Heart right ventricle (tissue), 16 donors: ENCODE measurements at places on chromosomes 1 and 21. TPM values are rescaled to one million over a fixed set of nuclear protein-coding genes. Genes with fewer than 3 reads are reported as not detected.

DNA sequence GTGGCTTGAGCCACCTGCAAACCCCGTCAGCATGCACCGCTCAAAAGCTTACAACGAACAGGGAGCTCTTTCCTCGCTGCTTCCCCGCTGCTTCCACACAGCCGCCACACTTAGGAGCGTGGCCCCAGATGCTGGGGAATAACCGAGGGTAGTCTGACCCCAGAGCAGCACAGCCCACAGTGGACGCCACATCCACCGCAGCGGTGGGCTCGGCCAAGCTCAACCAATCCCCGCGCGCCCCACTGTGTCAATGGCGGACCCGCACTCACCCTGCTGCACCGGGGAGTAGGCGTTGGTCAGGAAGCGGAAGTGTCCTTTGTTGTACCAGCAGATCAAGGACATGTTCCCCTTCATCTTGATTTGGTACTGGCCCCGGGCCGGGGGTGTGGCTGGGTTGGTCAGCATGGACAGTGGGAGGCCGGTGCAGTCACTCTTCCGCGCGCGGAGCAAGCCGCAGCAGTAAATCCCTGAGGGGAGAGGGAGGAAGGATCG lies 93.5 kb downstream of the PGBD5 start:
- DNase-seq, result no peak
- H3K4me1 ChIP-seq, result peaks cover 3% of the 10 kb centered on the region
- H3K27me3 ChIP-seq, result no peaks in the 10 kb centered on the region
- H3K36me3 ChIP-seq, result no peaks in the 10 kb centered on the region
- no peak overlapping the region for H3K4me3 ChIP-seq

- H3K27ac ChIP-seq, result no peak overlapping the region
- peaks cover 4% of the 10 kb centered on the region for H3K27me3 ChIP-seq
- H3K4me1 ChIP-seq, result peaks cover 42% of the 10 kb centered on the region
- H3K4me3 ChIP-seq, result no peak overlapping the region
- H3K36me3 ChIP-seq, result no peaks in the 10 kb centered on the region
Observed at GRCh38 chr1:31765041-31765467, 914 bp upstream of the ADGRB2 start.

CYB561D1 gene
- total RNA-seq, result 4.5 TPM

GRCh38 chr1:161127649-161128048 lies 4.8 kb downstream of the DEDD start:
- no peak overlapping the region for H3K27ac ChIP-seq
- H3K36me3 ChIP-seq, result no peaks in the 10 kb centered on the region
- no peak for DNase-seq

ARTN gene
- not detected for total RNA-seq

- no peaks in the 10 kb centered on the region for H3K27me3 ChIP-seq
- H3K4me1 ChIP-seq, result no peaks in the 10 kb centered on the region
- no peak overlapping the region for H3K27ac ChIP-seq
- DNase-seq, result no peak
- H3K4me3 ChIP-seq, result no peak overlapping the region
Observed at GRCh38 chr1:13549521-13549920, 34.1 kb upstream of the PDPN start.

GRCh38 chr1:2406451-2407041 lies 5.8 kb downstream of the PEX10 start:
- no peak overlapping the region for H3K4me3 ChIP-seq
- no peaks in the 10 kb centered on the region for H3K4me1 ChIP-seq
- H3K27ac ChIP-seq, result no peak overlapping the region
- H3K36me3 ChIP-seq, result peaks cover 27% of the 10 kb centered on the region
- H3K27me3 ChIP-seq, result no peaks in the 10 kb centered on the region

GRCh38 chr1:115467196-115467595 lies 129.1 kb upstream of the NGF start:
- H3K4me3 ChIP-seq, result no peak overlapping the region
- DNase-seq, result no peak
- no peaks in the 10 kb centered on the region for H3K36me3 ChIP-seq
- peaks cover 14% of the 10 kb centered on the region for H3K4me1 ChIP-seq

GRCh38 chr1:77671836-77672235 lies 10.6 kb downstream of the ZZZ3 start:
- no peak overlapping the region for H3K4me3 ChIP-seq
- no peak overlapping the region for H3K27ac ChIP-seq
- H3K27me3 ChIP-seq, result no peaks in the 10 kb centered on the region
- no peak for DNase-seq
- no peaks in the 10 kb centered on the region for H3K4me1 ChIP-seq

DNA sequence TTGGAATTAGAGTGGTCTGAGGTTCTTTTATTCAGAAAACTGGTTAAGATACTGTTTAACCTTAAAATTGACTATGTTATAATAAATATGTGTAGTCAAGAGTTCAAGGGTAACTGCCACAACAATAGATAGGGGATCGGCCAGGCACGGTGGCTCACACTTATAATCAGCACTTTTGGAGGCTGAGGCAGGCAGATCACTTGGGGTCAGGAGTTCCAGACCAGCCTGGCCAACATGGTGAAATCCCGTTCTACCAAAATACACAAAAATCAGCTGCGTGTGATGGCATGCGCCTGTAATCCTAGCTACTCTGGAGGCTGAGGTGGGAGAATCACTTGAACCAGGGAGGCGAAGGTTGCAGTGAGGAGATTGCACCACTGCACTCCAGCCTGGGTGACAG lies 39.5 kb downstream of the PDC start:
- H3K27ac ChIP-seq, result no peak overlapping the region
- H3K4me1 ChIP-seq, result peaks cover 4% of the 10 kb centered on the region
- no peaks in the 10 kb centered on the region for H3K27me3 ChIP-seq

DNA sequence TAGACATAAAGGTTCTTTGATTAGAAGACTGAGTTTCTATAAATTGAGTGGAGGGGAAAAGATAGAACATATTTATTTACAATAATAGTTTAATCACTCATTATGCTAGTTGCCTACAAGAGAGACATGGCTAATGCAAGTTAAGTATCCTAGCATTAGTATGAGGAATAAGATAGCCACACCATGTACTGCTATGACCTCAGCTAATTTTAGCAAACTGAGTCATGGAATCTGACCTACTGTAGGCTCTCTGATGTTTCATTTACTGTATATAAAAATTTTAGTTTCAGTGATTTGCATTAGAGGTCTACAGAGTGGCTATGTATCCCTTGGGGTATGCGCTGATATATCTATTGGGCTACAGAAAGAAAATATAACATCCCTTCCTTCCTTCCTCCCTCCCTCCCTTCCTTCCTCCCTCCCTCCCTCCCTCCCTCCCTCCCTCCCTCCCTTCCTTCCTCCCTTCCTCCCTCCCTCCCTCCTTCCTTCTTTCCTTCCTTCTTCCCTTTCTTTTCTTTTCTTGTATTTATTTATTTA lies 5.8 kb downstream of the AGL start:
- H3K27me3 ChIP-seq, result no peaks in the 10 kb centered on the region
- no peak for DNase-seq
- H3K4me1 ChIP-seq, result no peaks in the 10 kb centered on the region
- H3K36me3 ChIP-seq, result peaks cover 20% of the 10 kb centered on the region
- H3K4me3 ChIP-seq, result no peak overlapping the region
- H3K27ac ChIP-seq, result no peak overlapping the region

DNA sequence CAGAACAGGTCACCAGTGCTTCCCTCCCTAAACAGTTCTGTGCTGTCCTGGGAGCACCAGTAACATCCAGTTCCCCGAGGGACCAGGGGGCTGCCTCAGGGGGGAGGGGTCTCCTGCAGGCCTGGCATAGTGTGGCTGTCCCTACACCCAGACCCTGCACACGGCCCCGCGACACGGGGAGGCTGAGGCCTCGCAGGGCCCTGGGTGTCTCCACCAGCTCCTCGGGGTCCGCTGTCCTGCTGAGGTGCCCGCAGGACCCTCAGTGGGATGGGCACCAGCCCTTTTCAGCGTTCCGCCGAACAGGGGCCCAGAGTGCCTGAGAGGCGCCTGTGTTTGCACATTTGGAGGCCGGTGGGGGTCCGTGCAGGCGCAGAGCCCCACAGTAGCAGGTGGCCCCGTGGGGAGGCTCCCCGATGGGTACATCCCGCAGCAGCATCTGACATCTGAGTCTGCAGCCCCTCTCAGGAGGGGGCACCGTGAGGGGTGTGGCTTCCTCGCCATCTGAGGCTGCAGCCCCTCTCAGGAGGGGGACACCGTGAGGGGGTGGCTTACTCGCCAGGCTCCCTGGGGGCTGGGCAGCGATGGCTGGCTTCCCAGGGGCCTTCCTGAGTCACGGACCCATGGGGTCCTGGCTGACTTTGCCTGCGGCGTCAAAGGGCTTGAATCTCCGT lies 18.5 kb upstream of the C1orf159 start:
- H3K27me3 ChIP-seq, result peaks cover 22% of the 10 kb centered on the region
- H3K4me3 ChIP-seq, result no peak overlapping the region
- H3K4me1 ChIP-seq, result no peaks in the 10 kb centered on the region

SAMSN1 gene
- total RNA-seq, result 0.34 TPM

LDLRAP1 gene
- 15.7 TPM for total RNA-seq

C1orf87 gene
- not detected for total RNA-seq

GRCh38 chr1:14915356-14916054 lies 238.0 kb upstream of the TMEM51 start:
- H3K27ac ChIP-seq, result no peak overlapping the region
- H3K27me3 ChIP-seq, result no peaks in the 10 kb centered on the region
- DNase-seq, result peak; percentile 41
- no peaks in the 10 kb centered on the region for H3K36me3 ChIP-seq
- H3K4me1 ChIP-seq, result no peaks in the 10 kb centered on the region

DNA sequence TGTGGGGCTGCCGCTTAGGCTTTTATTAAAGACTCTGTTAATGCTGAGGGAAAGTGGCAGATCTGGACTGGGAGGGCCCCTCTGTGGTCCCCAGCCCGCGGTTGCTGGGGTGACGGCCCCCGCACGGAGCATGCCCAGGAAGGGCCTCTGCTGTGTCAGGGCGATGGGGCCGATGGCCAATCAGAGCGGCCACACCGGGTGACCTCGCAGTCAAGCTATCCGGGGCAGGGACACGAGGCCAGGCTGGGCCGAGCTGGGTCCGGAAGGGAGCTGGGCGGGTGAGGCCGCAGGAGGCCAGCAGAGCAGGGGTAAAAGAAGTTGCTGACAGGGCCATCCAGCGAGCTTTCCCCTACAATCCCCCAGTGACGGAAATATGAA lies 145.1 kb downstream of the CASZ1 start:
- no peaks in the 10 kb centered on the region for H3K4me1 ChIP-seq
- no peak overlapping the region for H3K27ac ChIP-seq
- peaks cover 33% of the 10 kb centered on the region for H3K36me3 ChIP-seq
- DNase-seq, result no peak
- H3K27me3 ChIP-seq, result no peaks in the 10 kb centered on the region

LSM10 gene
- 42.2 TPM for total RNA-seq

GRCh38 chr1:68777851-68778250 lies 281.0 kb upstream of the DEPDC1 start:
- H3K36me3 ChIP-seq, result no peaks in the 10 kb centered on the region
- no peak overlapping the region for H3K4me3 ChIP-seq

KRTAP10-2 gene
- total RNA-seq, result not detected

DNA sequence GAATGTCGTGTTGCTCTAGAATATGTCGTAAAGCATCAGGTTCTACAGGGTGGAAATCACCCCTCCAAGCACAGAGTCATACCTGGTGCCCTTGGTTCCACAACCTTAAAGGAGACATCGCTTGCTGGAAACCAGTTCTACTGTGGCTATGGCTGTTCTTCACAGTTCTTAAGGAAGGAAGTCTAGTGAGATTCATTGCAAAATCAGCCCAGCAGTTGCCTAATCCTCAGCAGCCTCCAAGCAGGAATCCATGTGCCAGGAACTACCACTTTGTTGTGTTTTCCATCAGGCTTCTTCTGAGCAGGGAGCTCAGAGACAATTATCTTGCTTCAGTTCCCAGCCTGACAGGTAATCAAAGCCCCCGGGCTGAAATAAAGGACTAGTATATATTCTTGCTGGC lies 45.0 kb upstream of the SLC35F3 start:
- no peaks in the 10 kb centered on the region for H3K4me1 ChIP-seq
- no peak overlapping the region for H3K4me3 ChIP-seq
- no peak overlapping the region for H3K27ac ChIP-seq
- H3K27me3 ChIP-seq, result no peaks in the 10 kb centered on the region
- H3K36me3 ChIP-seq, result no peaks in the 10 kb centered on the region

CD52 gene
- 4.0 TPM for total RNA-seq

GRCh38 chr1:31373056-31373896 lies at the start of gene FABP3:
Gene FABP3 (minus strand): TSS chr1:31373076. CDS start chr1:31373014, 62 bp downstream.
- peak within 1 kb of the TSS; percentile 90 for H3K27ac ChIP-seq
- peak; percentile 82 for DNase-seq
- peaks cover 7% of the 10 kb centered on the region for H3K36me3 ChIP-seq
- H3K4me3 ChIP-seq, result peak within 1 kb of the TSS; percentile 57

GRCh38 chr1:78722947-78723346 lies 73.3 kb downstream of the IFI44 start:
- H3K27me3 ChIP-seq, result no peaks in the 10 kb centered on the region
- no peak for DNase-seq
- no peak overlapping the region for H3K27ac ChIP-seq

DNA sequence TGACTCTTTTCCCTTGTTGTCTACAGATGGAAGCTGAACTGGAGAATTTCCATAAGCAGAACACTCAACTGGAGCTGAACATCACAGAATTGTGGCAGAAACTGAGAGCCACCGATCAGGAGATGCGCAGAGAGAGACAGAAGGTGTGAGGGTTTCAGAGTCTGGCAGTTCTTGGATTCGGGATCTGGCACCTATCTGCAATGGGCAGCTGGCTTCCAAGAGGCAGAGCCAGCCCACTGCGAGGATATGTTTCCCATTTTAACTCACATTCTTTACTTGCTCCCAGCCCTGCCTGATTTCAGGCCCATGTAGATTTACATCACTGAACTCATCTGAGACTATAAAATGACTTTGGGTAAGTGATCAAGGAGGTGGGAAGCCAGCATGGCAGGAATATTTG lies 37.3 kb upstream of the TMEM125 start:
- H3K36me3 ChIP-seq, result no peaks in the 10 kb centered on the region
- H3K4me1 ChIP-seq, result peaks cover 13% of the 10 kb centered on the region
- no peak for DNase-seq
- H3K27me3 ChIP-seq, result no peaks in the 10 kb centered on the region
- H3K27ac ChIP-seq, result no peak overlapping the region
- no peak overlapping the region for H3K4me3 ChIP-seq

DNA sequence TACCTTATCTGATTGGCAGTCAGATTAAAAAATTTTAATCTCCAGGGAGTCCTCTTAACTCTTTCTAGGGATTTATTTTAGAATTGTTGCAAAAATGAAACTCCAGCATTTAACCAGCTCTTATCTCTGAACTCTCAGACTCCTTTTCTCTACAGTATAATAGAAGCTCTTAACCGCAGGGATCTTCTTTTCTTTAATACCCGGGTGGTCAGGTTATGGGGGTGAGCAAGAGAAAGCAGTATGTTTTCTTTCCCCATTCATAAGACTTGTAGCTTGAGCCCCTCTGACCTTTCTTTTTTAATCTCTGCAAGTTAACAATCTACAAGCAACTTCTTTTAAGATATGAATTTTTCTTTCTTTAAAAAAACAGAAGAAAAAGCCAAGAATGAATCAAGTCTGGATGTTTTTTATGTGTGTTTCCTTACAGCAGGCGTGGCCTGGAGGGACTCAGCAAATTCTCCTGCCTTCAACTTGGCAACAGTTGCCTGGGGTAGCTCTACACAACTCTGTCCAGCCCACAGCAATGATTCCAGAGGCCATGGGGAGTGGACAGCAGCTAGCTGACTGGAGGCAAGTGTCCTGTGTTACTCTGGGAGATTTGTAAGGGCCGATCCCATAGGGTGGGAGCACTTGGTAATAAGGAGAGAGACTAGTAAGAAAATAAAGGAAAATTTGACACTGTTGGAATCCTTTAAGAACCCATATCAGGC lies 13.4 kb upstream of the OLFML3 start:
- H3K4me3 ChIP-seq, result no peak overlapping the region
- no peak for DNase-seq
- no peaks in the 10 kb centered on the region for H3K27me3 ChIP-seq
- H3K27ac ChIP-seq, result no peak overlapping the region
- no peaks in the 10 kb centered on the region for H3K4me1 ChIP-seq
- no peaks in the 10 kb centered on the region for H3K36me3 ChIP-seq

- DNase-seq, result no peak
- H3K4me1 ChIP-seq, result no peaks in the 10 kb centered on the region
- no peak overlapping the region for H3K27ac ChIP-seq
- no peaks in the 10 kb centered on the region for H3K27me3 ChIP-seq
- no peak overlapping the region for H3K4me3 ChIP-seq
Observed at GRCh38 chr1:241932845-241933244, 24.7 kb upstream of the BECN2 start.
